ENCODE measurements at places on chromosomes 7 and 10.

DNA sequence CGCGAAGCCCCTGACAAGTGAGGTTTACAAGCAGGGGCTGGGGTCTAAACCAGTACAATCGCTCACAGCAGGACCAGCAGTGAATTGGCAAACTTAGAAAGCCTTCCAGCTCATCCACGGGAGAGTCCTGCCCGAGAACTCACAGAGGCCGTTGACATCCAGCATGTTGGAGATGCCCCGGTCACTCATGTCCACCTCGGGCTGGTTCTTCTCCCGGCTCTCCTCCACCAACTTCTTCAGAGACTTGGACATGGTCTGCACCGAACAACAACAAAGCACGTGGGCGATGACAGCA, 447 bp downstream of the RSU1 start:
- peak; percentile 18 for DNase-seq

DNA sequence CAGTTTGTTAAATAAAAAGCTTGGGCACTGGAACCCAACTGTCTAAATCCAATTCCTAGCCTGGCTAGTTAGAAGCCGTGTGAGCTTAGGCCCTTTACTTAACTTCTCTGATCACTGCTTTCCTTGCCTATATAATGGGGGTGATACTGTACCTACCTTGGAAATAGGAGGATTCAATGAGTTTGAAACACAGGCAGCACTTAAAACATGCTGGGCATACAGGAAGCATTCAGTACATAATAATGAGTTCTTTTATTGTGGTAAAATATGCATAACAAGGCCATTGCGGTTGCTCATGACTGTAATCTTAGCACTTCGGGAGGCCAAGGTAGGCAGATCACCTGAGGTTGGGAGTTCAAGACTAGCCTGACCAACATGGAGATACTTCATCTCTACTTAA, 47.4 kb upstream of the SEPHS1 start:
- no peak for DNase-seq

DNA sequence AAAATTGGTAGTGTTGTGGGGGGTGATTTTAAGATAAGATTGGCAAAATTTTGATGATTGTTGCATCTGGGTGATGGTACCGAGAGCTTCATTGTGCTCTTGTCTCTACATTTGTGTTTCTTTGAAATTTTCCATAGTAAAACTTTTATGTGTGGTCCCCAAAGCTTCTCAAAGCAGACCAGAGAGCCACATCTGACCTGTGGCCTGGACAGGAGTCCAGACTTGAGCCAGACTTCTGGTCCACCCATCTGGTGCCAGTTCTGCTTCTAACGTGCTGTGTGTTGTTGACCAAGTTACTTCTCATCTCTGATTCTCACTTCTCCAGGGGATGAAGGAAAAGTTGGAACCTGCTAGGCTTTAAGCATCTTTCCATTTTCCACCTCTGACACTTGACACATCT, 120.1 kb downstream of the C10orf105 start:
- no peak for DNase-seq

GRCh38 chr7:2256306-2257045, 14.4 kb downstream of the NUDT1 start:
- DNase-seq: no peak

DNA sequence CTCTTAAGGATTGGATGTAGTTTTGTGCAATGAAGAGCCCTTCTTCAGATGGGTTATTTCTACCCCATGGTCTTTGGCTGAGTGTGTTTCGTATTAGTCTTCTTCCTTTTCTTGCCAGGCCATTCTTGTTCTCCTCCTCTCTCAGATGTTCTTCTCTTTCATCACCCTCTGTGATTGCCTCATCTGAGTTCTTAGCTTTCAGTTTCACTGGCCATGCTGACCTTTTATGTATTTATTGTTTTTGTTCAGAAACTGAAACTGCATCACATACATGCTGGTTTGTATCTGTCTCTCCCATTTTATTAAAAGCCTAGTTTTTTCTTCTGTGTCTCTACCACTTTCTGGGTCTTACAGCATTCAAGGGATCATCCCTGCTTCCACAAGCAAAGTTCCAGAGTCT, 21.7 kb upstream of the PCGF5 start:
- DNase-seq: no peak

GRCh38 chr10:21432266-21432665, 93.2 kb downstream of the SKIDA1 start:
- DNase-seq: no peak

- no peak for DNase-seq
Measured at GRCh38 chr7:92648067-92648466, 57.9 kb upstream of the FAM133B start.

DNA sequence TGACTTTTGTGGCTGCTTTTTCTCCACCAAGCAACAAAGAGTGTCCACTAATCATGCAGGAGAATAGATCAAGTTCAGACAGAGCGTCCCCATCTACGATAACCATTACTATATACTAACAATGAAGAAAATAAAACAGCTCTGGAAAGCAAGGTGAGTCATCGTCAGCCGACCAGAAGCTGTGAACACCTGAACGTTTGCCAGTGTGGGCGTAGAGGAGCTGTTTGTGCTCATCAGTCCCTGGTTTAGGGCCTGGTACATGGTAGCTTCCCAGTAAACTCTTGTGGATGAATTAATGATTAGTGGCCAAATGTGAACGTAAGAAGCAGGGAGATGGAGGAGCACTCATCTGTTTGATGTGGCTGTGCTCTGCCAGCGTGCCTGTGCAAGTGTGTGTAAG, 180.7 kb downstream of the EVX1 start:
- DNase-seq: no peak

DNA sequence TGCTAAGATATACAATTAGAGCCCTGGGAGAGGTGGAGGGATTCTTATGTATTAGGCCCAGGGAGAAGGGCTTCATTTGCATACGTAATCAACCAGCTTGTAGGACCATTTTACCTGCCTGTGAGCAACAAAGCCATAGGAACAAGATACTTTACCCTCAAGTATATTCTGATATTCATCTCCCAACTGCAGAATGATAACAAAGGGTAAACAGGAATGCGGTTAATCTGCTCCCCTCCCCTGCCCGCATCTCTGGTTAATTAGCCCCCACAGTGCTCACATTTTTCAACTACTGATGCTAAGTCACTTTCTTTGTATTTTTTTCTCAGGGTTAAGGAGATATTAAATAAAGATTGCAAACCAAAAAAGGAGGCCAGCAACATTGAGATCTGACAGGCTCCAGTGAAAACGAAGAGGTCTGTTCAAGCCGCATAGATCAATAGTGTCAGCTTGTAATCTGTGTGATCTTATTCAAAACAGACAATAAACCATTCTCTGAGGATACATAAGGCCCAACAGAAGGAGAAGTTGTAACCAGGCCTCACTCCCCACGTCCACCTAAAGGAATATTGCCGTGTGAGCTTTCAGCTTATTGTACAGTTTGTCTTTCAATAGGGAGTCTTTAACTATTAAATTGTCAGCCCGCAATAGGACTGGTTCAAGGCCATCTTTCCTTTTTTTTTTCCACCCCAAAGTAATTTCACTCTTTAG, 203.4 kb downstream of the RAPGEF5 start:
- no peak for DNase-seq

DNA sequence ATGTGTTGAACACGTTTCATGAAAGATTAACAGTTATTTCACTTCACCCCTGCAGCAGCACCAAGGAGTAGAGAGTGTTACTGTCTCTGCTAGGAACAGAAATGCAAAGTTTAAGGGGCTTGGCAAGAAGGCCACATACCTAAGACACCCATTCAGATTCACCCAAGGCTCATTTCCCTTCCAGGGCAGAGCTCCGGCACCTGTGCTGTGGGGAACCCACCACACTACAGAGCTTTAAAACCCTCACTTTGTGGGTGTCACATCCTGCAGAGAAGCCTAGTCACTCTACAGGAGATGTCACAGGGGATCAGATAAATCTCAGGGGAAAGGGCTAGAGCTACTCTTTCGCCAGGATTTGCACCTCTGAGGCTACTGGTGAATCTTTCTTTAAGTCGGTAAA, 176.1 kb upstream of the KLF6 start:
- no peak for DNase-seq

DNA sequence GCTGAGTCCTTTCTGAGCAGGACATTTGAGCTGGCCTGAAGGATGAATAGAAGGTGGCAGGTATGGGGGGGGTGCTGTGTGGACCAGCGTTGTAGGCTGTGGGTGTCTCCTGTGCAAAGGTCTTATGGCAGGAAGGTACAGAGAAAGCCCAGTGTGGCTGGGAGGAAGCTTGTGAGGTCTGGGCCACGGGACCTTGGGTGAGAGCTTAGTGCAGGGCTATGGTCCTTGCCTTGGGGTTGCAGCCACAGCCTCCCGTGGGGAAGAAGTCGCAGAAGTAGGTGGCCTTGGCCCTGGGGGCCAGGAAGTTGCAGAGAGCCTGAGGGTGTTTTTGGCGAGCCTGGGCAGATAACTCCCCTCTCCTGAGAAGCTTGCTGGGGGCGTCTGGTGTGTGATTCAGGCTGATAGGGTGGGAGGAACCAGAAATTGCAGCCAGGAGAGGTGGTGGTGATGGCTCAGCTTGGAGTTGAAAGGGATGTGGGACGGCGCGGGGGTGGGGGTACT, 172.0 kb upstream of the TNRC18 start:
- peak; percentile 94 for DNase-seq

DNA sequence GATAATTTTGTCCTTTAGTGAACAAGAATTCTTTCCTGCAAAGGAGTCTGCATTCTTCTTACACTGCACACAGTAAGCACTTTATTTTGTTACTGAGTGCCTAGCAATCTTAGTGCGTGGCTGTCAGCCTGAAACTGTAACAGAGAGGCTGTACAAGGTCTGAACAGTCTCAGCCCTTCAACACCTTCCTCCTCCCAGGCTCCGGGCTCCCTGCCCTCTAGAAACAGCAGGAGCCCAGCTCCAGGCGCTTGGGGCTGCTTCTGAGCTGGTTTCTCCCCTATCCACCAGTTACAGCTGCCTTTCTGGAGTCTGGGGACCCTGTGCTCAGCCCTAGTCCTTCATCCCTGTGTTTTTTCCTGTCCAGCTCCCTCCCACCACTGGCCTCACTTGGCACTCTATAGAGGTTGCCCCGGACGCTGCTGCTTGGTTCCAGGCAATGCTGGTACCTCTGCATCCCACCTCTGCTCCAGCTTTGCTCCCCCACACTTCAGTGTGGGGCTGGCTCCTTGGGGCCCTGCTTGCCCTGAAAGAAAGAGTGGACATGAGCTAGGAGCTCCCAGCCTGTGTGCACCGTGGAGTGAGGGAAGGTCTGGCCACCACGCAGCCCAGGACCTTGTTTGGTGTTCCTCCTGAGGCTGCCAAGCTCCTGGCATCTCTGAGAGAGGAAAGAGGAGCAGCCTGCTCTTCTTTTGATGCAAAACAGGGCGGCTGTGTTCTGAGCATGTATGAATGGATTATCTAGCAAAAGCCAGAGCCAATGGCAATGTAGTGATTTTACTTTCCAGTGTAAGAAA, 251.2 kb upstream of the GRB10 start:
- no peak for DNase-seq
